Tibial artery (tissue), 4 donors: ENCODE measurements at places on chromosomes 3 and 15.

DNA sequence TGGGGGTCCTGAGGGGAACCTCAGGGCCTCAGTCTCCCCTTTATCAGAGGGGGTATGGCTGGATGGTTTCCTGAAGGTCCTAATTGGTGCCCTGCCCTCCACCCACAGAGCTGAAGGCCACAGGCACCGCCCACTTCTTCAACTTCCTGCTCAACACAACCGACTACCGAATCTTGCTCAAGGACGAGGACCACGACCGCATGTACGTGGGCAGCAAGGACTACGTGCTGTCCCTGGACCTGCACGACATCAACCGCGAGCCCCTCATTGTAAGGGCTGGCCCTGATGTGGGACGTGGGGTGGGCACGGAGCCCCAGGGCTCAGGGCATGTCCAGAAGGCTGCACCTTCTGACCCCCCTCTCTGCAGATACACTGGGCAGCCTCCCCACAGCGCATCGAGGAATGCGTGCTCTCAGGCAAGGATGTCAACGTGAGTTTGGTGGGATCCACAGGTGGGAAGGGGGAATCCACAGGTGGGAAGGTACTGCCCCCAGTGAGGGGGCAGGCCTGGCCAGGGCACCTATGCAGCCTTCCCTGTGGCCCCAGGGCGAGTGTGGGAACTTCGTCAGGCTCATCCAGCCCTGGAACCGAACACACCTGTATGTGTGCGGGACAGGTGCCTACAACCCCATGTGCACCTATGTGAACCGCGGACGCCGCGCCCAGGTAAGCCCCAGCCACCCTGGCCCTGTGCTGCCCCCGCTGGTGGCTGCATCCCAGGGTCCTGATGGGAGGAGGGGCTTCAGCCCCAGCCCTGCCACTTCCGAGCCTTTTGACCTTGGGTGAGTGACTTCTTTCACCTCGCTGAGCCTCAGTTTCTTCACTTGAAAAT is 17.5 kb upstream of the GNAT1 start:
- no peak for DNase-seq

- no peak for DNase-seq
These were observed 29.1 kb downstream of the RUVBL1 start for GRCh38 chr3:128094295-128095151.

DNA sequence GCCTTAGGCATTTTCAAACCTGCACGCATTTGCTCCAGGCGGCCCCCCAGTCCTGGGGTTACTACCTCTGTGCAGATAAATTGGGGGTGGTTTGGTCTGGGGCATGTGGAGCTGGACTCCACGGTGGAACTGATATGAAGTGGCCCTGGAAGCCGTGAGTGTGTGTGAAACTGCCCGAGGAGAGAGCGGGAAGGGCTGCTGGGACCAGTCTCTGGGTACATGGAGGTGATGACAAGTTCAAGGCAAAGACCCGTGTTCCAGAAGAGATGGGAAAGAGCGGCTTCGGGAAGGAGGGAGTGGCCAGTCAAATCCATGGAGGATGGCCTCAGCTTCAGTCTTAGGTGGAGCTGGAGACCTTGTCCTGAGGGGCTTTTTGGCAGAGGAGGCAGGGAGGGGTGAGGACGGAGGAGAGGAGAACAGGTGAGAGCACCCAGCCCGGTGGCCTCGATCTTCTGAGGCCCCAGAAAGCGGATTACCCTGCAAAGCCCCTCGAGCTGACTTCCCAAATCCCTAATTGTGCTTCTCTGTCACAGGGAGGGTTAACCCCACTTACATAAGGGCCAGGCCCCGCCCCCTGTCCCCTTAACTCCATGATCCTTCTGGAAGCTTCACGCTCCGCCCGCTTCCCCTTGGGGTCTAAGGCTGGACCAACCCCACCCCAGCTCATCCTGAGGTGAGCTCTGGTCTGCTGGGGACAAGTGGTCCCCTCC is 1.9 kb upstream of the NR2E3 start:
- no peak for DNase-seq

DNA sequence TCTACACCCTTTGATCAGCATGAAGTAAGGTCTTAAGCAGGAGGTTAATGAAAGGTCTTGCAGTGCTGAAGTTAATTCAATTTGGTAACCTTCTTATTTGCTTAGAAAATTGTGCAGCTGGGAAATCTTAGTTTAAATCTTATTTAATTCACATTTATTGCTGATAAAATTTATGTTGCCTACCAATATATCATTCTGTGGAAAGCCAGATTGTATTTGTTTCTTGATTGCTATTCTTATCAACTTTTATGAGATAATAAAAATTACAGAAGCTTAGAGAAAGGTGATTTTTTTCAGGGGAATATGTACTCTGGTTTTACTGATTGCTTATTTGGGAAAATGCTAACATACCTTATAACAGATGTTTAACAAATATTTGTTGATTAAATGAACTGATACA is 64.0 kb upstream of the PAQR5 start:
- no peak for DNase-seq

GRCh38 chr3:197882586-197882985 is 67.4 kb upstream of the RPL35A start:
- DNase-seq: no peak

DNA sequence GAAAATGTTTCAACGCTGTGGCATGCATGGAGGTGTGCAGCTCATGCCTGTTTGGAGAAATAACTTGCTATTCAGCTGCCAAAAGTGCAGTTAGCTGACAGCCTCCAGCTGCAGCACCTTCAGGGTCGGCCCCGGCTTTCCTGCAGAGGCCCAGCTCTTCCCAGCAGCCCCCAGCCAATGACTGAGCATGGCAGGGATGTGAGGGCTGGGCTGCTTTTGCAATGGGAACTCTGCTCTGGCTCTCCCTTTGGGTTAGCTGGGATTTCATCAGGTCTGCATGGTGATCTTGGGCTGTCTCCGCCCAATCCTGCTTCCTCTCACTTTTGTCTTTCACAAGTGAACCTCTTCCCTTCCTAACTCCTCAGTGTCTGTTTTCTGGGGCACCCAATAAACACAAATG is 396.6 kb downstream of the EPHB1 start:
- DNase-seq: no peak

DNA sequence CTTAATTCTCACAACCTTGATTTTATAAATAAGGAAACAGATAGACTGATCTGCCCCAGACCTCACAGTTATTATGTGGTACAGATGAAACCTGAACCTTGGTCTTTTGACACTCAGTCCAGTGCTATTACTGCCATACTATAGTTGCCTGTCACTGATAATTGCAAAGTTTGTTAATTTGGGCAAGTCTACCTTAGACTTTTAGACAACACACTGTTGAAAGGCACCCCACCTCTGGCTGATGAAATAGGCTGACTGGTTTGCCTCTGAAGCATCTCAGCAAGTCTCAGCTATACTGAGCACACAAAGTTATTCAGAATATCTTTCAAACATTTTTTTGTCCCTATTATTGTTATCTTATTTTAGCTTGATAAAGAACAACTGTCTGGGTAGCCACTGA is 53.1 kb upstream of the MAP4 start:
- no peak for DNase-seq

GRCh38 chr15:25497934-25498333 is 59.1 kb upstream of the UBE3A start:
- no peak for DNase-seq

DNA sequence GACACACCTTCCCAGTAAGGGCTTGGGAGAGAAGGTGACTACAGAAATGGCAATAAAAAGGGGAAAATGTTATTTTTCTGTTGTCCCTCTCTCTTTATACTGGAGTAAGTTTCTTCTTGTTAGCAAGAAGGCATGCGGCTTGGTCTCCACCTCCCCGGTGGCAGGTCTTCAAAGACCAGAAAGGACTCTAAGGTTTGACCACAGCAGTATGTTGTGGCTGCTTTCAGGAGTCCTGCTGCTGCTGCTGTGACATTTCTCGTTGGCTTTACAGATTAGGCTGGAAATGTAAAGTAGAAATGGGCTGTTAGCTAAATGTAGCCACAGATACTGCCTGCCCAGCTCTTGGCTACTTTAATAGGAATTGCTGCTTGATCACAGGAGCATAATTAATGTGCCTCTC is 175.8 kb upstream of the ZBTB20 start:
- no peak for DNase-seq
